CD4-positive, alpha-beta T cell treated with Interleukin-2 at 100 ng/mL for 4 hours (primary cell): ENCODE measurements at places on chromosomes 6 and 20.

- no peak for DNase-seq
Measured at GRCh38 chr20:41509316-41510200, 108.6 kb downstream of the CHD6 start.

GRCh38 chr20:14569641-14570040, 232.2 kb upstream of the FLRT3 start:
- DNase-seq = no peak

DNA sequence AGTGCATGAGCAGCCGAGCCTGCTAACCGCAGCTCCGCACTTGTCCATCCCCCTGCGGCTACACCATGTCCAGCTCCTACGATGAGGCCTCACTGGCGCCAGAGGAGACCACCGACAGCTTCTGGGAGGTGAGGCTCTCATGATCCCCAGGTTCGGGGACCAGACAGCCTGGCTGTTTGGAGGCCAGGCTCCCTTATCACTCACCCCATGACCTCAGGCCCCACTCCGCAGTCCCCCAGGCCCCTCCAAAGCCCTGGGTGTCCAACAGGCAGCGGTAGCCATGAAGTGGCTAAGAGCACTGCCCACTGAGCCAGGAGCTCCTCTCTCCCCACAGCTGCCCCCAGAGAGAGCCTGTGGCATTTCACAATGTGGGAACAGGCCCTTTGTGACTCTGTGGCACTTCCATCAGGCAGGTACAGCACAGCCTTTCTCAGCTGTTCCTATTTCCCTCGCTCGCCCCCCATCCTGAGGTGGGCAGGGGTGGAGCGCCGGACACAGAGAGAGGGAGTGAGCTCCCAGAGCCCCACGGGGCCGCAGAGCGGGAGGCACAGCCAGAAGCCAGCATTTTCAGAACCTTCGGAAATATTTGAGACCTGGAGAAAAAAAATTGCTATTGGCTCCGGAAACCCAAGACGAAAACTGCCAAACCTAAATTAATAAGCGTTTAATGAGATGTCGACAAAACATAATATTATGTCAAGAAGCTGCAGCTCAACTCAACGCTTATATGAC, 29.7 kb downstream of the SPDEF start:
- DNase-seq = no peak

- no peak for DNase-seq
Measured at GRCh38 chr6:166076625-166077024, 91.0 kb downstream of the TBXT start.

- no peak for DNase-seq
Measured at GRCh38 chr6:146999766-147000165, 204.5 kb upstream of the STXBP5 start.

GRCh38 chr20:54640800-54641199, 165.4 kb downstream of the DOK5 start:
- no peak for DNase-seq

GRCh38 chr6:134416418-134417154, 98.7 kb upstream of the SGK1 start:
- DNase-seq = no peak

DNA sequence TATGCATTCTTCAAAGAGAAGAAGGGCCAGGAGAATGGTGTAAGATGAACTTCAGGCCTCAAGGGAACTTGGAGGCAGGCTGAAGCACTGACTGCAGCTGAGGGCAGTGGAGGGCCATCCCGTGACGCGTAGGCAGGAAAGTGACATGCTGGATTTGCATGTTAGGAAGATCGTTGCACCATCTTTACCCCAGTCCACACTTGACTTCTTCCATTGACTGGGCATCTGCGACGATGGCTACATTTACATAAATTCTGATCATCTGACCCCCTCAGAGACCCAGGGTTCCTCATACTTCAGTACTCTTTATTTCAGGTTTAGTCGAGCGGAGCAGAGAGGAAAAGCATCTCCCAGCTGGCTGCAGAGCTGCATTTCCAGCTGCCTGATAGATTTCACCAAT, 180.2 kb downstream of the PTPRT start:
- DNase-seq = no peak

DNA sequence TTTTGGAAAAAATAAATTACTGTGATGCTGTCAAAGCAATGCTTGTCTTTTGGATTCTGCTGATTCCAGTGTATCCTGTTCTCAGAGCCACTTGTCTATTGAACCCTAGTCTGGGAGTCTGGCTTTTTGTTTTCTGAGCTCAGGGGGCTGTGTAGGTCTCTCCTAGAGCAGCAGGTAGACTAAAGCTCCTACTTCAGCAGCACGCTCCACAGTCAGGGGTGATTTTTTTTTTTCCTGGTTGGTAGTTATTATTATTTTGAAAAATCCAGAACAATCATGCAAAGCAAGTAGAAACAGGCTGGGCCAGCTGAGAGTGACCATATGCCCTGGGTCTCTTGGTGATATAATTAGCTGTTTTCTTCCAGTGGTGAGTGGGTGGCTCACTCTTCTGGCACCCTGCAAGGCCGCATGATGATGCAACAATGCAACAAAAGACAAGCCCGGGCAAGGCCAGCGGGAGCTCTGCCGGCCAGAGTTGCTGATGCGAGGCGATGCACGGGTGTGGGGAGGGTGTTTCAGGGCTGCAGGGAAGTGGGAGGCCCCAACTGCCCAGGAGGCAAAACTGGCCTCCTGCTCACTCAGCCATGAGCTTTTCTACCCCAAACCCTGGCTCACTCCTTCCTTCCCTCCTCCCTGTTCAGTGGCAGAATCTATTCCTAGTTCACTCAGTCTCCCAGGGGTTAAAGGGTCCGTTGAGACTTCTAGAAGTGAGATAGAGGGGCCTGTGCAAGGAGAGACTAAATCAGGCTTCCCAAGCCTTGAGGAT, 11.5 kb upstream of the CDKN1A start:
- DNase-seq = no peak

DNA sequence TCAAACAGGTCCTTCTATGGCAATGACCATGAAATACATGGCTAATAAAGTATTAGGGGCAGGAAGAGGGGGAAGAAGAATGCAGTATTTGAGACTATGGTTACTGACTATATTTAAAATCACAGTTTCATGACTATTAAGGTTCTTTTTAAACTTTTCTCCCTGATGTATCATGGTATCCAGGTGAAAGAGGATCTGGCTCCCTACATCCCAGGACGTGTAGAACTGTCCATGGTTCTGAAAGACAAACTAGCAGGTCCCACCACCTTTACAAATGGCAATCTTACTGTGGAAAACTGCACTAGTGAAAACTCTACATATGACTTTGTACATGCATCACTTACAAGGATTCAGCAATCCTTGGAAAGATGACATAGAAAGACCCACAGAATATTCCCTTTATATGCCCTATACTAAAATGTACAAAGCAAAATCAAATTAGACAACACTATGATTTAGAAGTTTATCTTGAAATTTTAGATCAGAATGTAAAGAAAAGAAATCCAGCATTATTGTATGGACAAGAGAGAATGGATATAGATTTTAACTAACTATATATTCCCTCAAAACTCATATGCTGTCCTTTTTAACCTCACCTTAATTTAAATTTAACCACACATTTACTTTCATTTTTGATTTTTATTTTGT, 33.5 kb downstream of the RPP21 start:
- DNase-seq = no peak

DNA sequence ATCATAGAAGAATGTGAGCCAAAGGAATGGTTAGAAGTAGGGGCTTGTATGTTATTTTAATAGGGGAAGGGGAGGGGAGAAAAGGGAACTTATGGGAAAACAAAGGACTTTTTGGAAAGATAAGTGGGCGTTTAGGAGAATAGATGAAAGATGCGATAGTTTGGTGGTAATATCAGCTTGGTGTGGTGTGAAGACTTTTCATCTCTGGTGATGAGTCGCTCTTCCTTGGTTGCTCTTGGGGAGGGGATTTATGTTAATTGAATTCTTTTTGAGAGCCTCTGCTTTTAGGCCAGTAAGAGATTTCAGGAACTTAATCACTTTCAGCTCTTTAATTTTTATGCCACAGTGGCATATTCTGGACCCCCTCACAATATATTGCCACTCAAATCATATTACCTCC, 10.8 kb downstream of the HECA start:
- DNase-seq = no peak

DNA sequence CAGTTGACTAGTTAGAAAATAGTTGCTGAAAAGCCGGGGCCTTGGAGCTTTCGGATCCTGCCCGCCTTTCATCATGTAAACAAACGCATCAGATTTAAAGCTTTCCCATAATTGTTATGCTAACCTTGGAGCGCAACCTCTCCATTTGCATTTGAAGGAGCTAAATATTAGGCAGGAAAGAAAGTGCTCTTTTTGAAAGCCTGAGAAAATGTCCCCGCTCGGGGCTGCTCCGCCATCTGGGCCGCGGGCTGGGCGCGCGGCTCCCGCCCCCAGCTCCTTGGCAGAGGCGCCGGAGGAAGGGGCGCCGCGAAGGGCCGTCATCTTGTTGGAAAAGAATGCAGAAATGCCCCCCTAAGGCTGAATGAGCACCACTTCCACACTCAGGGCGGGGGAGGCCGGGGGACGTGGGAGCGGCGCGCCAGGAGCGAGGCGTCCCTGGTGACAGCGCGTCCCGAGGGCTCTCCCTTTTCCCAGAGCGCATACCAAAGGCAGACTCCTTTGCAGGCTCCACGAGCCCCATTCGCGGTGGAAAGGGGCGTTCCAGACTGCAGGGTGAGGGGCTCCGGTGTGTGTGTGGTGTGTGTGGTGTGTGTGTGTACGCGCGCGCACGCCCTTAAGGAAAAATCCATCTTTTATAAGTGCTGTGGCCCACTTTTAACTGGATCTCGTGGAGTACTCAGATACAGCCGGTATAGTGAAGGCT, 145.6 kb upstream of the ID4 start:
- no peak for DNase-seq

- DNase-seq = no peak
Measured at GRCh38 chr6:13262302-13263230, 65.8 kb downstream of the TBC1D7 start.

GRCh38 chr20:33532753-33533459, 43.0 kb downstream of the CBFA2T2 start:
- DNase-seq = no peak

DNA sequence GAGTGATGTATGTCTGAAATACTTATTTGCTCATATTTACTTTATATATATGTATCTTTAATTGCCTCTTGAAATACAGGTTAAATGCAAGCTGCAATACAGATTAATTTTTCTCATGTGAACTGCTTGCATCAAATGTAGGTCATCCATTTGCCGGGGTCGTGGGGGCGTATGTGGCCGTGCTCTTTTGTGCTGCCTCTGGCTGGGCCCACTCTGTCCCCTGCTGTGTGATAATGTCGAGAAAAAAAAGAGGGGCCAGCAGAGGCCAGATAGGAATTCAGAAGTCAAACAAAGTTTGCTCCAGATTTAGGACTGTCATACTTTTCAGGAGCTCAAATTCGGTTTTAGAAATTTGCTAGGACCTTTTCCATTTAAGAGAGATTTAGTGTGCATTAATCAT, 459.6 kb upstream of the SOX4 start:
- no peak for DNase-seq

- DNase-seq = peak; percentile 80
Measured at GRCh38 chr6:27188885-27189418, 58.5 kb upstream of the PRSS16 start.

GRCh38 chr6:25360621-25361020, 81.4 kb downstream of the CARMIL1 start:
- DNase-seq = no peak

DNA sequence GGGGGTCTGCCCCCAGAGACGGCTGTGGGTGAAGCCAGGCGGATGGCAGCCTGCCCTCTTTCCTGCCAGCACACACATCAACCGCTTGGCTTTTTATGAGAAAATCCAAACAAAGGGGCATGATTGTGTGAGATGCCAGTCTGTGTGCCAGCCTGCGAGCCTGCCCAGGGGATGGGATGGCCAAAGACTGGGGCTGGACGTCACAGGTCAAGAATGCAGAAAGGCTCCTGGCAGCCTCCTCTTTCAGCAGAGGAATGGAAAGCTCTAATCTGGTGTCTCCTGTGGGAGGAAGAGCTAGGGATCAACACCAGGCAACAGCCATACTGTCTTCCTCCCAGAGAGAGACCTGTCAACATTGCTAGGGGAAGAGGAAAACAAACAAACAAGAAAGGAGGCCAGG, 15.8 kb downstream of the TUBB2B start:
- DNase-seq = no peak

- DNase-seq = no peak
Measured at GRCh38 chr6:156634951-156635371, 142.2 kb upstream of the ARID1B start.

DNA sequence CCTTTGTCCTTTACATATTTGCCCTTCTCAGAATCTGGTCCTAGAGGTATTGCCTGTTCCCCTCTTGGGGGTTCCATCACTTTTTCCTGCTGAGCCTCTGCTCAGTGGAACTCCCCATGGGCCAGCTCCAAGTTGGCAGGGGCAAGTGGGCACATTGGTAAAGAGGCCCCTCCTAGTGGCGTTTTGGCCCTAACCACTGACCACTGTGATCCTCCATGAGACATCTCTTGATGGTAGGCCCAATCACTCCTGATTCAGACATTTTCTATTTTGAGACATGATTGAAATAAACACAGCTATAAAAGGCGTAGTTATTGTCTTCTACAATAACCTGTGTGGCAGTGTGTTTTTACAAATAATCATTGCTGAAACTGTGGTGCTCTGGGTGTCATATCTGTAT, 83.0 kb downstream of the RREB1 start:
- no peak for DNase-seq

GRCh38 chr20:38880952-38881735, 45.1 kb upstream of the FAM83D start:
- DNase-seq = no peak

- no peak for DNase-seq
Measured at GRCh38 chr20:45647441-45648050, 16.5 kb upstream of the WFDC9 start.

- DNase-seq = no peak
Measured at GRCh38 chr6:118371955-118372354, 176.1 kb upstream of the PLN start.

GRCh38 chr6:77292564-77293546, 170.4 kb downstream of the HTR1B start:
- DNase-seq = no peak

DNA sequence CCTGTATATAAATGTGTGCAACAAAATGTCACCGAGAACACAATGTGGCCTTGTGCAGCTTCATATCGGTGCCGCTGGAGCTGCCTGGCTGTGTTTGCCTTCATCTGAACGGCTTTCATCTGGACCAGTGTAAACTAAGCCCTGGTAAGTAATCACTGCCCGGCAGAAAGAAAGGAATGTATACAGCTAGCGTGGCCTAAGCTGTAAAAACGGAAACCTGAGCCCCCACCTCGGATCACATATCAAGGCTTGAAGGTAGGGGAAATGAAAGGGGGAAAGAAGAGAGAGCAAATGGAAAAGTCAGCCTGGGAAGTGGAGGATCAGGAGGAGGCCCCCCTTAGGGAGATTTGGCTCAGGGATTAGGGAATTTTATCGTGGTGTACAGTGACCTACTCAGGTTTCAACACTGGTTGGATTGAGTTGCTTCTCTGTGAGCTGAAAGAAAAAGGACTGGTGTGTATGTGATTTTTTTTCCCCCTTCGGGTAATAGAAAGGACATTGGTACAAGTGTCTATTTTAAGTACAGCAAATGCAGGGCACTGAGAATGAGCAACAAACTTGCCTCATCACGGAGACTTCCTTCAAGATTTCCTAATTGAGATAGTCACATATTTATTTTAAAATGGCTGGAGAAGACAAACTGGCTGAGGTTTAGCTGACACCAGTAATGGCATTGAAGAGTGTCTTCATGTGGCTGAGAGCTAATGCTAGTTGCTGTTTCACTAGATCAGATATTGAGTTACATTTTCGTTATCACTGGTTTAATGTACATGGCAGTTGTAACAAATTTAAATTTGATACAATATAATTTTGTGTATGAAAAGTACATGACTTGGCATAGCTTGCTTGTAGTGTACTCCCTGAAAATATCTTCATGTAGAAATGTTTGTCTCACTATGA, 3.5 kb downstream of the SOBP start:
- no peak for DNase-seq

GRCh38 chr6:134034478-134034877, 17.9 kb downstream of the SLC2A12 start:
- no peak for DNase-seq
